ENCODE measurements at places on chromosomes 2 and 18. TPM values are rescaled to one million over a fixed set of nuclear protein-coding genes. Genes with fewer than 3 reads are reported as not detected.

- DNase-seq = no peak
Observed at GRCh38 chr2:167212014-167212648, 323.9 kb downstream of the XIRP2 start.

Gene DNAH7
- total RNA-seq = 0.44 TPM

DNA sequence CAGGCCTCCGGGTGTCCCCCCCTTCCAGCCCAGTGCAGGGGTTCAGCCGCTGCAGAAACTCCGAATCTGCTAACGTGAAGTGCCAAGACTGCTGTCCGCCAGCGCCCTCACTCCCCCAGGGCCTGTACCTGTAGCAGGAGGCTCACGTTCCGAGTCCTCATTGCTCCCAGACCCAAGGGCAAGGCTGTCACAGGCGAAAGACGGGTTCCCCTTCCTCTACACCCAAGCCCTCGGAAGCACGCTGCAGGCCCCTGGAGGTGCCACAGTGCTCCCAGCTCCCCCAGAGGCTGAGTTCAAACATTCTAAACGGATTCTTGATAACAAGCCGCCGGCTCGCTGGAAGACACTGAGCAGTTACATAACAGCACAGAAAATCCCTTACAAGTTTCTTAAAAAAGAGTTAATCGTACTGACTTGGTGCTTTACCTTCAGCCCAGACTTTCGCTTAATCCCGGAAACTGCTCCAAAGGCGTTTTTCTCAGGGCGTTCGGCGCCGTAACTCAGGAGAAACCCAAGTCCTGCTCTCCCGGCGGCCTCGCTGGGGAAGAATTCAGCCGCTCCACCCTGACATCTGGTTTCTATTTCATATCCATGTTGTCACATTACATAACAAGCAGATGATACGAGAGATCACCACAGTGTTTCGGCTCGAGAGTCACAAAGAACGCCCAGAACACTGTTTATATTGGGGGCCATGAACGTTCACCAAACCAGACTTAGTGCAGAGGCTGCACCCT lies 92.0 kb downstream of the HDAC4 start:
- peak; percentile 41 for DNase-seq

Gene TCF7L1
- 17.1 TPM for total RNA-seq

Gene PRSS56
- 0.16 TPM for total RNA-seq

Gene CD207
- 0.24 TPM for total RNA-seq
